ENCODE measurements at places on chromosomes 11 and 22.

DNA sequence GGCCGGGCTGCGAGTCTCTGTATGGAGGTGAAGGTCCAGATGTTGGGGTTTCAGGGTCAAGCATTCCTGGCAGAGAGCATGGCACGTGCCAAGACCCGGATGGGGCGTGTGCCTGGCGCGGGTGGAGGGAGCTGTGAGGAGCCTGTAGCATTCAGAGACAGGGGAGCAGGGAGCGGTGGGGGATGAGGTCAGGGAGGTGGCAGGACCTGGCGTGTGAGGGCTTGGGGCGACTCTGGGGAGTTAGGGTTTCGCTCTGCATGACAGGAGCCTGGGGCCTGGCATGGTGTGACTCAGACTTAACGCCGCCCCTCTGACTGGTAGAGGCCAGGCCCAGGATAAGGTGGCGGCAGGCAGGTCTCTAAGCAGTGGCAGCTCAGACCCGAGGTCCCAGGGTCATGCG is 103.0 kb downstream of the KCNQ1 start:
- no peak for DNase-seq

DNA sequence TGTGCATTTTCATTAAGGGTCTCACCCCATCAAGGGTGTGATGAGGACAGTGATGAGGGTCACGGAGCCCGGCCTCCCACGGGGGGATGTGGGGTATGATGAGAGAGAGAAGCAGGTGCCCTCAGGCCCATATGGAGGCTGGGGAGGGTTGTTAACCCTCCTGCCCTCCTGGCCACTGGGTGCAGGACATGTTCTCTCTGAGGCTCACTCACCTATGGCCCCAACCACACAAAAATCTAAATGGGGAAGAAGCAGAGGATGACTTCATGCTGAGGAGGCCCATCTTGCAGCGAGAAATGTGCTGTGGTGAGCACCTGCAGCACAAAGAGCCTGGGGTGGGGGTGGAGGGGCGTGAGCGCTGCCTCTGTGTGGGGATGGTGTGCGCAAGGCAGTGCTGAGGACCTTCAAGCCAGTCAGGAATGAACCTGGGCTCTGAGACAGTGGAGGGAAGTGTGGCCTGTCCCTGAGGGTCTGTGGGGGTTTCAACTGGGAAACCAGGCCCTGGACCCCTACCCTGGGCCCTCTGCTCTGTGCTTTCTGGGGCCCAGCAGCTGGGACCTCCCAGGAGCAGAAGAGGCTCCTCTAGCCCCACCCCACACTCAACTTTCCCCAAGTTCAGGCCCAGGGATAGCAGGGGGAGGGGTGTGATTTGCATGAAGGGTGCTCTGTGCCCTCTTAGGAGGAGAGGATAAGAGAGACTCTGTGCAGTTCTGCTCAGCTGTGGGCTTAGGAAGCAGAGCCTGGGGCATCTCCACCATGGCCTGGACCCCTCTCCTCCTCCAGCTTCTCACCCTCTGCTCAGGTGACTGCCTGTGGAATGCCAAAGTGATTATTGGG is 43.0 kb upstream of the TOP3B start:
- DNase-seq = no peak

- no peak for DNase-seq
Measured at GRCh38 chr22:21009638-21010425, 5.1 kb upstream of the P2RX6 start.

DNA sequence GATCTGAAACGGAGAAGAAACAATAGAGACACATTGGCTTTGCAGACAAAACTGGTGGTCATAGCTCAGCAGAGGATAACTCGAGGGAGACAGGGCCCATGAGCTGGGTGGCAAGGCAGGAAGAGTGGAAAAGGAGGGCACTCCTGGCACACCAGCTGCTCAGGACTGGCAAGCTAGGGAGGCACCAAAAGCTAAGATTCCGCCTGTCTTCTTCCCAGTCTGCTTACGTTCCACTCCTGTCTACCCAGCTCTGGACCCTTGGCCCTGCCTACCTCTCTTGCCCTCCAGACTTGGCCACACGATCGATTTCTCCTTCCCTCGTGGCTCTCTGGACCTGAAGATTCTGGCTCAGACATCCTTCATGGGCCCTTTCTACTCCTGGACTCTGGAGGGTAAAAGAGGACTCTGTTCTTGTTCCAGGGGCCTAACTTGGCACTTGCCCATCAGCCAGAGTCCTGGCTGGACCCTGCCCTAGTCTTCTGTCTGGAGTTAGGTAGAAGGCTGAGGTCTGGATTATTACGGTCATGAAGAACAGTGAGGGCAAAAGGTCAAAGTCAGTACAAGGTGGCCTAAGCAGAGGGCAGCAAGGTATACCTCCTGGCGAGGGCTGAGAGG is 115.2 kb upstream of the PITPNB start:
- no peak for DNase-seq

DNA sequence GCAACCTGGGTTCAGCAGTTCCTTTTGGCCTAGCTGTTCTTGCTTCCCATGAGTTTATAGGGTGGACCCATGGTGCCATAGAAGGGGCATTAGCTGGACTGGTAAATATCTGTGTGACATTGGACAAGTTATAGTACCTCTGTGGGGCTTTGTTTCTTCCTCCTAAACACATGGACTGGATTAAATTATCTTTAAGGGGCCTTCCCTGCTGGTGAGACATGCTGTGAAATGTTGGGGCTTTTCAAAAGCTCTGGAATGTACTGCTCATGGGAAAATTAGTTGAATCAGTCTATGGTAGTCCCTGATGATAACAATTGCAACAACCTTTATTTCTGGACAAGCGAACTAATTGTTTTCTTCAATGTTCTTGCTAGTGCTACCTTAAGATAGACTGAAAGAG is 276.2 kb downstream of the BLID start:
- DNase-seq = no peak

All from NCI-H510A treated with DMSO at 0.1 percent for 48 hours (cell line).